Pulmonary artery endothelial cell (primary cell): ENCODE measurements at places on chromosomes 12 and 14. TPM values are rescaled to one million over a fixed set of nuclear protein-coding genes. Genes with fewer than 3 reads are reported as not detected.

GRCh38 chr12:100254876-100255275, 12.0 kb downstream of the DEPDC4 start:
- DNase-seq = no peak

- DNase-seq = no peak
Measured at GRCh38 chr14:76169776-76170175, 18.1 kb downstream of the GPATCH2L start.

DNA sequence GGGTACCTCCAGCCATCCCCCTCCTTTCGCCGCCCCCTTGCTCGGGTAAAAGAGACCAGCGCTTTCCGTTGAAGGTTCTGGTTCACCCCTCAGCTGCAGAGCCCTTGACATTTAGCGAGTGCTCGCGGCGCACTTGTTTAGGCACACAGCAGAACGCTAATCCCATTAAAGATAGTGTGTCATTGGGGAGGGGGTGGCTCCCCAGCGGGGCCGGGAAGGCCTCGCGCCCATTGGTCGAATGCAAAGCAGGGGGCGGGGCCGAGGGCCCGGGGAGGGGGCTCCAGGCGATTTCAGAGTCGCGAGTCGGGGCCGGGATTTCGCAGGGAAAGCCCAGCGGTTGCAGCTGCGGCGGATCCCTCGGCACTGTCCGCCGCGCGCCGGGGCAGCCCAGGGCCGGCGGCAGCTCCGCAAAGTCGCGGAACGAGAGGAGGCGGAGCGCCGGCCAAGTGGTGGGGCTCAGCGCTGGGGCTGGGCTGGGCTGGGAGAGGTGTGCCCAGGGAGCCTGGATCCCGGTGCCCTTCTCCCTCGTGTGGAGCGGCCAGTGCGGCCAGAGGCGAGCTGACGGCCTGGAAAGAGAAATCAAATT, 122.9 kb downstream of the TSPAN9 start:
- DNase-seq = no peak

DNA sequence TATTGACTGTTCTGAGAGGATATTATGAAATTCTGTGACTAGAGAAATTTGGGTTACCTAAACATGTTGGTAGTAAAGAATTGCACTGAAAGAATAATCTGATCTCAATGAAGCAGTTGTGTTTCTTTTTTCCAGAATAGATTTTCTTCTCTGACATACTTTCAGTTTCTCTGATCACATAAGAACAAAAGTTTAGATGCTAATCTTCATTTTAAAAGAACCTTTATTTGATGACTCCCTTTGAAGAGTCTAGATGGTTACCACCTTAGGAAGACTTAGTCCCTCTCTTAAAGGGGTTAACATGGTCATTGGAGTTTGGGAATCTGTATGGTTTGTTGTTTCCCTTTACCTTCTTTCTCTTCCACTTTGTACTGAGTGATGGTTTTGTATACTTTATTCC, 58.6 kb downstream of the MON2 start:
- no peak for DNase-seq

DNA sequence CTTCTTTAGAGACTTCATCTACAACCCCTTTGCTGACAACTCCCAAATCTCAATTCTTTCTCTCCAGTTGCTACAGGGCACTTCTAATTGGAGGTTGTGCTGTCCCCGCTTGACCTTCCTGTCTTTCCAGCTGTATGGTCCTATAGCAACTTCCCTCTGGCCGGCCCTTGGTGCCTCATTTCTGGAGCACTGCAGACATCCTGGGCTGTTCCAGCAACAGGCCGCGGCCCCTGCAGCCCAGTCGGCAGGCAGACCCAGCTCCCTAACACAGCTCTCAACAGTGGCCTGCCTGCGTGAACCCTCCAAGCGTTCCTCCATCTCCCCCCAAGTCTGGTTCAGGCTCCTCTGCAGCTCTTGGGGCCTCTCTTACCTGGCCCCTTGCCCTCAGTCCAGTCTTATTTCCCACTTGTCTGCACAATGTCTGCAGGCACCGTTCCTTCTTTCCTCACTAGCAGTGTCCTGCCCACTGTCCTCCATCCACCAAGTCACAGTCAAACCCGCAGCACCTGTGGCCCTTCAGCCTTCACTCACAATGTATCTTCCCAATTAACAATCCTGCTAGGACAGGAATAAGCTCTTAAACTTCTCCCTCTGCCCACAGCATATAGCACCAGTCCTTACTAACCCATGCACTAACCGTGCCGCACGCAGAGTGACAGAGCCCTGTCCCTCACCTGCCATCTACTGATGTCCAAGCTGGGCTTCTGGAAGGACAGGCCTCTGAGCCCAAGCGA, 1.6 kb upstream of the EML1 start:
- DNase-seq = no peak

GRCh38 chr12:64752833-64753238, 6.4 kb downstream of the GNS start:
- peak; percentile 72 for DNase-seq

GRCh38 chr12:97951717-97952116, 489.1 kb downstream of the RMST start:
- no peak for DNase-seq

DNA sequence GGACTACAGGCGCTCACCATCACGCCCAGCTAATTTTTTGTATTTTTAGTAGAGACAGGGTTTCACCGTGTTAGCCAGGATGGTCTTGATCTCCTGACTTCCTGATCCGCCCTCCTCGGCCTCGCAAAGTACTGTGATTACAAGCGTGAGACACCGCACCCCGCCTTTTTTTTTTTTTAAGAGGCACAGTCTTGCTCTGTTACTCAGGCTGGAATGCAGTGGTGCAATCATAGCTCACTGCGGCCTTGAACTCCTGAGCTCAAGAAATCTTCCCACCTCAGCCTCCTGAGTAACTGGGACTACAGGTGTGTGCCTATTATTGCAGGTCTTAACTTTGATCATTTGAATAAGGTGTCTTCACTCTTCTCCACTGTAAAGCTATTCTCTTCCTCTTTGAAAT, 5.3 kb upstream of the GLTP start:
- DNase-seq = no peak

- DNase-seq = no peak
Measured at GRCh38 chr12:80087486-80088213, 11.7 kb upstream of the OTOGL start.

DNA sequence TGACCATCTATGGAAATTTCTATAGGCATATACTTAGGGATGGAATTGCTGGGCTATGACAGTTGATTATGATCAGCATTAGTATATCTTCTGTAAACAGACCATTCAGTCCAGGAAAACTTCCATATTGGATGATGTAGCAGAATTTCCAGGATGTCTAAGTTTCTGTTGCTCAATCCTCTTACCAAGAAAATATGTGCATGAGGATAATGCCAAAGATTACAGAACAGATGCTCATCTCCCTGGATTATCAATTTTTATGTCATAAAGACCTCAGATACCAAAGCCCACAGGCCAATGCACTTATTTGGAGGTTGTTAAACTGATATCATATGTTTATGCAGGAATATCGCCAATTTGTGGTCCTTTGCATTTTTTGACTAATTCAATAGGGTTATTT, 354.4 kb upstream of the FLRT2 start:
- DNase-seq = no peak

DNA sequence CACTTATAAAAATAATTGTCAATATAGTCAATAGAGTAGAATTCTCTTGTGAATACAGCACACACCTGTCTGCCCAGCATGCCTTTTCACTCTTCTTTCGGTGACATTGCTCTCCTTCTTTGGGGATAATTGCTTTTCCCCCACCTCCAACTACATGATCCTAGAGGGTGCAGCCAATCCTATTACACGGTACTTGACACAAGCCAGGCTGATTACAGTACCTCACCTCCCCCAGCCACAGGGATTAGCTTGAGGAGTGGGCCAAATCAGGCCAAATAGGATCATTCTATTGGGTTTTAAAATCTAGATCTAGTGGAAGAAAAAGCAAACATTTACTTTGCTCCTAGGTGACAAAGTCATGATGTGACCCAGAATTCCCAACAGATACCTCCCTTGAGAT, 16.8 kb upstream of the NFYB start:
- no peak for DNase-seq

- DNase-seq = no peak
Measured at GRCh38 chr12:115758877-115759620, 518.4 kb downstream of the MED13L start.

DNA sequence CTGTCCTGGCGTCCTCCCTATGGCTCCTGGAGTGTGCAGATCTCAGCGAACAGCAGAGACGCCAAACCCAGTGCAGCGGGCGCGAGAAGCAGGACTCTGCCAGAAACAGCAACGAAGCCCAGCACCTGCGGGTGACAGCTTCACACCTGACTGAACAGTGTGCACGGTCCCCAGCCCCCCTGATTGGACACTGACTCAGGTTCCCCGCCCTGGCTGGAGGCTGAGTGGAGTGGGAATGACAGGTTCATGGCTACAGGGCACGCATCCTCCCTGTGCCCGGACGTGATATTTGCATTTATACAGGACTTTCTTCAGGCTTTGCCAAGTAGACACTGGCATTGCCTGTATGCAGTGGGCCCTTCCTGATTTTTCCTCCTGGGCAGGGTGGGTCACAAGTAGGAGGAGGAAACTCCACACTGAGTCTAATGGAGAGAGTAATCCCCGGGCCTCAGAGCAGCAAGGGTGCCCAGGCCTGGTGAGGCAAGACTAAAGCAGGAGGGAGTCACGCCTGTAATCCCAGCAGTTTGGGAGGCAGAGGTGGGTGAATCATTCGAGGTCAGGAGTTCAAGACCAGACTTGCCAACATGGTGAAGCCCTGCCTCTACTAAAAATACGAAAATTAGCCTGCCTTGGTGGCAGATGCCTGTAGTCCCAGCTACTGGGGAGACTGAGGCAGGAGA, 71.6 kb downstream of the ASCL4 start:
- no peak for DNase-seq

DNA sequence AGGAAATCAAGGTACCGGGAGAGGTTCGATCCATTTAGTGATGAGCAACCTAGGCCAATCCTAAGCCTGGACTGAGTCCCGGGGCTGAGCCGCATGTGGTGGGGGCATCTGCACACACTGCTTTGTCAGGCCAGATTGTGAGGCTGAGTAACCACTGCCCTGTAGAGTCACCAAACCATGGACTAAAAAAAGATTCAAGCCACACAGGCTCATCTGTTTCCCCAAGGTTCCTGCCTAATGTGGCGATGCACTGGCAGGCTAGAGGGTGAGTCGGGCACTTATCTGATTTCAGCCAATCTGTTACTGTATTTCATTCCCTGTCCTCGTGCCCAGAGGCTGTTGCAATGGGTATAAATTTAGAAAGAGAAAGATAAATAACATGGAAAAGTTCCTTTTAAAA, 140.8 kb downstream of the TTC7B start:
- no peak for DNase-seq

- DNase-seq = no peak
Measured at GRCh38 chr12:11701433-11701832, 52.0 kb downstream of the ETV6 start.

- no peak for DNase-seq
Measured at GRCh38 chr12:116577154-116577561, 18.0 kb downstream of the MAP1LC3B2 start.

DNA sequence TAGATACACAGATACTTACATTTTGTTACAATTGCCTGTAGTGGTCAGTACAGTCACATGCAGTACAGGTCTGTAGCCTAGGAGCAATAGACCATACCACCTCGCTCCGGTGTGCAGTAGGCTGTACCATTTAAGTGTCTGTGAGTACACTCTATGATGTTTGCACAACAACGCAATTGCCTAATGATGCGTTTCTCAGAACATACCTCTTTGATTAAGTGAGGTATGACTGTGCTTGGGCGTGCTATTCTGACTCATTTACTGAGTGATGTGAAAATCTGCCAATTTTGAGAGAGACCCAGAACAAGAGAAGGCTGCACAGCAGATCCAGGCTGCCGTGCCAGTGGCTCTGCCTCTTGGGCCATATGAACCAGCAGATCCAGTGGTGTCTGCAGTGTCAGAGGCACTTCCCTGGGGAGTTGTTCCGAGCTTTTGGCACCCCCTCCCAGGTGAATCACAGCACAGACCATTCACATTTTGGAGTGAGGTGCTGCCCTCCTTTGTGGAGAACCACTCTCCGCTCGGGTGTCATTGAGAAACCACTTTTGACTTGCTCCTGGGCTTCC, 20.4 kb downstream of the DLK1 start:
- no peak for DNase-seq

- DNase-seq = no peak
Measured at GRCh38 chr14:54515670-54516069, 6.0 kb downstream of the CGRRF1 start.

- no peak for DNase-seq
Measured at GRCh38 chr12:113469224-113469948, 2.3 kb downstream of the LHX5 start.

GRCh38 chr12:4991373-4991772, 52.3 kb upstream of the KCNA5 start:
- DNase-seq = no peak

DNA sequence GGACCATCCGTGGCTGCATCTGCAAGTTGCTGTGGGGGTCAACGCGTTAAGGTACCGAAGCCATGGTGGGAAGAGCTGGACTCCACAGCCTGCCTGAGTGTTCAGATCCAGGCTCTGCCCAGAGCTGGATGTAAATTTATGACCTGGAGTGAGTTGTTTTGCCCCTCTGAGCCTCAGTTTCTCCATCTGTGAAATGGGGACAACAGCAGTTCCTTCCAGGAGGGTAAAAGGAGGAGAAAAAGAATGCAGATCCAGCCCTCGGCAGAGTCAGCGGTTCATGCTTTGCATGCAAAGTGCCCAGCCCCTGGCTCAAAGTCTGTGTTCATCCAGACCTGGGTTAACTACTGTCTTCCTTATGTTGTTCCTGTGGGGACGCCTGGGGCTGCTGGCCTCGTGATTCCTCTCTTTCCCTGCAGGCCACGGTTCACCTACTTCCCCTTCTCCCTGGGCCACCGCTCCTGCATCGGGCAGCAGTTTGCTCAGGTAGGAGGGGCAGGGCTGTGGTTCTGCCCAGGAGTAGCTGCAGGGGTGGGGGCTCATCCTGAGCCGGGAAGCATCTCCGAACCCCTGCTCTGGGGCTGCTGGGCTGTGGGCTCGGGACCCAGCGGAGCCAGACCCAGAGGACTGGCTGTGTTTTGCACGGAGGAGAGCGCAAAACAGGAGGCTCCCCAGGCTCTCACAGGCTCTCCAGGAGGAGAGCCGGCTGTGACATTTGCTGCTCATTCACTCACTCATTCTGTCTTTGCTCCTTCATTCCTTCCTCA, 41.9 kb downstream of the CYP46A1 start:
- DNase-seq = no peak

GRCh38 chr14:55752580-55753390, 172.8 kb downstream of the KTN1 start:
- DNase-seq = peak; percentile 74

Gene OR6C75
- total RNA-seq = not detected in 2 replicates

Gene GZMB
- total RNA-seq = not detected in 2 replicates

Gene OASL
- total RNA-seq = 0.40 and 0.46 TPM in 2 replicates

Gene MDGA2
- 0.18 TPM in 1 of 2 replicates, not detected in the other for total RNA-seq
